ENCODE measurements at places on chromosomes 2 and 18.

DNA sequence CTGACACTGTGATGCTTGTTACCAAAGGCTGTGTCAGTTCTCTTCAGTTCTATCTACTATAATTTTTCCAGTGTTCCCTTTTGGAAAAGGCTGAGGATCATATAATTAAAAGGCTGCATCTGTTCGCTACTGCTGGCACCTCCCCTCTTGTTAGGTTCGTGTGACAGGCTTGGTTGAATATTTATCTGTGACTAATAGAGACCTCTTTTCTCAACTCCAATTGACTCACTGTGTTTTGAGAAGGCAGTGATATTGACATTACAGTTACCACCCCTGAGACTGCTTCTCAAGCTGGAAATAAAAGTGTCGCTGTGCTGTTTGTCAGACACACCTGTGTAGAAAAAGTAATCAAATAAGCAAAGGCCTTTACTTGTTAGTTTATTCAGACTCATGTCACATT, 205.5 kb upstream of the KCNH7 start:
- DNase-seq = no peak

DNA sequence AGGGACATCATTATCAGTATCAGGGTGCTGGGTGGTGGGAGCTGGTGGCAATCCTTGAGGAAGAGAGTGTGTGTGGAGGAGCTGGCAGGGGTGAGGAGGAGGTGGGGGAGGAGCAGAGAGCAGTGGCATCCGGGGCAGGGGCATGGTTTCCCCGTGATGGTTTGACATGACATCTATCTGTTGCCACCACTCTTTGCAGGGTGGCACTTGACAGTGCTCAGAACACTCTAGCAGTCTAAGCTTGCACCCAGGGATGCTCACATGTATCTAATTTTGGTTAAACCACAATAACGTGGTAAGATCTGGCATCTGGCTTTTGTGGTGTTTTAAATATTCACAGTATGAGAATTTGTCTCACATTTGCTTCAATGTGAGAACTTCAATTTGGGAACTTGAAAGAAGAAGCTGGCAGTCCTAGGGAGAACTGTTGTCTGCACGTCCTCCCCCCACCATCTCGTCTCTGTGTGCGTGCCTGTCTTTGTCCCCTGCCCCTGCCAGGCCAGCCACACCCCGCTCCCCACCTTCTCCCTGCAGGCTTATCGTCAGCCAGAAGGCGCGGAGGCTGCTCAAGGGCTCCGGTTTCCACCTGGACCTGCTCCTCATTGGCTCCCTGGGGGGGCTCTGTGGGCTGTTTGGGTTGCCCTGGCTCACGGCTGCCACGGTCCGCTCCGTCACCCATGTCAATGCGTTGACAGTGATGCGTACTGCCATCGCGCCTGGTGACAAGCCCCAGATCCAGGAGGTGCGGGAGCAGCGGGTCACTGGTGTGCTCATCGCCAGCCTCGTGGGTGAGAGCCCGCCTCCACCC, 11.7 kb downstream of the SLC4A3 start:
- DNase-seq = no peak

GRCh38 chr2:217225596-217225995, 365.7 kb upstream of the TNP1 start:
- DNase-seq = no peak

GRCh38 chr18:76894566-76895346, 72.4 kb downstream of the ZNF236 start:
- DNase-seq = no peak

DNA sequence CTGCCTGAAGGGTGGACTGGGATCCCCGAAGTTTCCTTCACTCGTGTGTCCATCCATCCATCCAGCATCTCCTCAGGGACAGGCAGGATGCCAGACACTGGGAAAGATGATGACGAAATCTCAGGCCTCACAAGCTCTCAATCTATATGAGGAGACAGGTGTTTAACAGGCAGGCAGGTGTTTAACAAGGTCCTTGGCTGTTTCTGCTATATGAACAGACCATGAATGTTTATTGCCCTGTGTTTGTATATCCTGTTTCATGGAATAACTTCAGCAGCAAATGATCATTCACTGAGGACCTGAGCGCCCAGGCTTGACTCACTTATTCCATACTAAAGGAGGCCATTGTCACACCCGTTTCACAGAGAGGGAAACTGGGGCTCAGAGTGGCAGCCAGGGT, 685.8 kb upstream of the HS6ST1 start:
- no peak for DNase-seq

GRCh38 chr2:70767699-70768589, at the start of gene ADD2:
Gene ADD2 (minus strand): TSS chr2:70768200. CDS start chr2:70706408, 61,792 bp downstream.
- no peak for DNase-seq

DNA sequence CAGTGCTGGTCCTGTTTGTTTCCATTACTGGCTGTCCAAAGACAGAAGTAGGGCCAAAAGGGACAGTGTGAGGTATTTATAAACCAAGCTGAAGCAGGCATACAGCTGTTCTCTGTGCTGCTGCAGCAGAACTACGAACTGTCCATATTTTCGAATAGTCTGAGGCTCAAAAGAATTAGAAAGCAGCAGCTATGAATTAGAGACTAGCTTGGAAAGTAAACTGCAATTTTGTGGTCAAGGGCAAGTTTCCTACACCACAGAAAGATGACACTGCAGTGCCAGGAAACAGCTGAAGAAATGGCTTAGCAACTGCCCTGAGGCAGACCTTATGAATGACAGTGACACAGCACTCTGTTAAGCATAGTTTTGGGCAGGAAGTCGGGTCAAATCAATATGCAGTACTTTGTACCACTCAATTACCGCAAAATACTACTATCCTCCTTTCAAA, 125.3 kb downstream of the TMEM131 start:
- DNase-seq = no peak

DNA sequence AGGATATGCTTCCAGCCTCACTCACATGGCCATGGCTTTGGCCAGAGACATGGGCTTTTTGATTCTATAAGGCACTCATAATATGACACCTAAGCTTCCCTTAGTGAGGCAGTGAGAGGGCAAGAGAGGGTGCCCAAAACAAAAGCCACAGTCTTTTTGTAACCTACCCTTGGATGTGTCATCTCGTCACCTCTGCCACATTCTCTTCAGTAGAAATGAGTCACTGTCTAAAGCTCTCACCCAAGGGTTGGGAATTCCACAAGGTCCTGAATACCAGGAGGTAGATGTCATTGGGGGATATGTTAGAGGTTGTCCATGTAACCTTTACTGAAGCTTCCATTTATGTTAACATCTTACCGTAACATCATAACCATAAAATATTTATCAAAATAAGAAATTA, 108.4 kb downstream of the ALMS1 start:
- no peak for DNase-seq

DNA sequence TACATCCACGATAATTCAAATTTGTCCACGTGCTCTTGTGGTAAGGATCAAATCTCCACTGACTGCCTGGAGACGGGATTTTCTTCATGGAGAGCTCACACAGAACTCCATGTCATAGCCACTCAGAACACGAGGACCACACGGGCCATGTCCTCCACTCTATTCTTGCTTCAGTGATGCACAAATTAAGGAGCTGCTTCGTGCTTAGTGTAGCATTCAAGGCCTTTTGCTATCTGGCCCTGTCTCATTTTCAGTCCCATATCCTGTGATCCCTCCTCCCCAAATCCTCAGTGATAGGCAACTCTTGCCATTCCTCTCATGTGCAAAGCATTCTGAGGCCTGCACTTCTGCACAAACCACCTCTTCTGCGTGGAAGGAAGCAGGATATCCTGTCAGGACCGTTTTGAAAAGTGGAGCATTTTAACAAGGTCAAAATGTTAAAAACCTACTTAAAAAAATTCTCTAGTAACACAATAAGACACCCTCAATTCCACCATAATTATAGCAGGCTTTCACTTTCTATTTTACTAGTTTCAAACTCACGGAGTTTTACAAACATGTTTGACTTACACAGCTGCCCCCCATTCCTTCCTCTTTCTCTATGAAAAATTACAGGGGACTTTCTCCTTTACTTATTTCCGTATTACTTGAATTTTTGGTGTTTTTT, 35.2 kb downstream of the ST3GAL5 start:
- no peak for DNase-seq

- DNase-seq = no peak
These were observed 37.7 kb upstream of the ST3GAL5 start for GRCh38 chr2:85926526-85926925.

DNA sequence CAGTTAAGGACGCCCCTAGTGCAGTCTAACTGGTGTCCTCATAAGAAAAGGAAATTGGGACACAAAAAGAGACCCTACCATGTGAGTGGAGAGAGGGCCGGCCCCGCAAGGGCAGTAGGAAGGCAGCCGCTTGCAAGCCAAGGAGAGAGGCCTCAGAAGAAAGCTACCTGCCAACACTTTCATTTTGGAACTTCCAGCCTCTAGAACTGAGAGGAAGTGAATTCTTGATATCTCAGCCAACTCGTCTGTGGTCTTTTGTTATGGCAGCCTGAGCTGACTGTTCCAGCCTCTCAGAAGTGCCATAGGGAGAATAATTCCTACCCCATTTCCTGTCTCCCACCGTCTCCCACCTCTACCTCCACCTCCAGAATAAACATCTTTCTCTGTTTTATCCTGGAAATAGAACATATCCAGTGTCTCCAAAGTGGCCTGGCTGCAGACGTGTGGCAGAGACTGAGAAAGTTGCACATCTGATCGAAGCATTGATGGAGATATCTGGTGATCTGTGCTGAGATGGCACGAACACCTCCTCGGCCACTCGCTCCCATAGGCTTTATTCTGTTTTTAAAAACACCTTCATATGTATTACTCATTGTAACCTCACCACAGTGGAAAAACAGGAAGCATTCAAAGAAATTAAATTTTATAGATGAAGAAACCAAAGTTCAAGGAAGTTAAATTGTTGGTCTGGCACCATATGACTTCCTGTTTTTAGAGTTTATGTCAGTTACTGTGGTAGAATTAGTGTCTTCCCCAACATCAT, 39.5 kb upstream of the MARCO start:
- no peak for DNase-seq

GRCh38 chr2:173079973-173080860, 4.6 kb downstream of the MAP3K20 start:
- DNase-seq = no peak
